ENCODE measurements at places on chromosomes 11 and 22.

GRCh38 chr11:118163494-118163893, 10.9 kb upstream of the SCN4B start:
- no peak for DNase-seq

DNA sequence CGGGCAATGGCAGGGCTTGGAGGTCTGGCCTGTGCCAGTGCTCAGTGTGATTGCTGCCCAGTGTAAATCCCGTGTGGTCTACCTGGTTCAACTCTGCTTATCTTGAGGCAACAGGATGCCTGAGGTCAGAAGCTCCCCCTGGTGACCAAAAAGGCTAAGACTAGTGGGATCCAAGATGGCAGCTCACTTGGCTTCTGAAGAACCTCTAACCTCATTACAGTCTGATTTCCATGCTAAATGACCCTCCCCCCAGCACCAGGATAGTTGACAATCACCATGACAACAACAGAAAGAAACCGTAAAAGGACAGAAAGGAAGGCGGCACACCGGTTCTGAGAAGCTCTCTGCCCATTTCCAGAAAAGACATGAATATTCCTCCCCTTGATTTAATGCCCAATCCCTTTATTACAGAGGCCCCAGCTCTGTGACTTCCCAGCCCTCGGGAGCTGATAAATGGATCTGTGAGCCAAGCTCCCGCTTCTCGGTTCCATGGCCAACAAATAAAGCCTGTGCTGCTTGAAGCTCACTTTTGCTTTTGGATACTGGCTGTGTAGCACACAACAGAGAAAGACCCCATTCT, 398.4 kb downstream of the CTTN start:
- DNase-seq = no peak

- no peak for DNase-seq
Measured at GRCh38 chr11:83284501-83285150, 1.5 kb downstream of the CCDC90B start.

DNA sequence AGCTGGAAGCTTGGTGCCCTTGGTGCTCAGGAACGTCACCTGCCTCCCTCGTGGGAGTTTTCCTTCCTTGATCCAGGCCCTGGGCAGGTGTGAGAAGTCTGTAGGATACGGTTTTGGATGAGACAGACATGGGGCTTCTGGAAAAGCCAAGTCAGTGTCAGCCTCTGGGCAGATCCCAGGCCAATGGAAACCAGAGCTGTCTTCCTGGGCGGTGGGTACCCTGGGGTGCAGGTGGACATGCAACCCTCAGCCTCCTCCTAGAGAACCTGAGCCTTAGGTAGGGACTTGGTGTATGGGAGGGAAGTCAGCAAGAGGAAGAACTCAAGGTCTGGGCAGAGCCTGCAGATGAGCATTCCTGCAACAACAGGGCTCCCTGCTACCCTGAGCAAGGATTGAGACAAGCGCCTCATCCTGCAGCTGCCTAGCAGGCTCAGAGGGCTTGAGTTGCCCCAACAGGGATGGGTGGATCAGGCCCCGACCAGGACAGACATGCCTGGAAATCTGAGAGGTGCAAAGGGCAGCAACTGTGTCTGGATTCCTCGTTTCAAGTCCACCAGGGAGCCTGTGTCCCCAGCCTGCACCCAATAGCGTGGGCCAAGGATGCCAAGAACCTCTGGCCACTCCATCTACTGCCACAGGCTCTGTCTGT, 37.6 kb upstream of the SYT13 start:
- no peak for DNase-seq

- no peak for DNase-seq
Measured at GRCh38 chr11:45259592-45259991, 26.5 kb downstream of the SYT13 start.

GRCh38 chr11:110089617-110090282, 3.4 kb upstream of the ZC3H12C start:
- no peak for DNase-seq

- DNase-seq = no peak
Measured at GRCh38 chr11:1812274-1812673, 22.5 kb upstream of the SYT8 start.

GRCh38 chr22:48783821-48784266, 1043.8 kb downstream of the BRD1 start:
- no peak for DNase-seq

DNA sequence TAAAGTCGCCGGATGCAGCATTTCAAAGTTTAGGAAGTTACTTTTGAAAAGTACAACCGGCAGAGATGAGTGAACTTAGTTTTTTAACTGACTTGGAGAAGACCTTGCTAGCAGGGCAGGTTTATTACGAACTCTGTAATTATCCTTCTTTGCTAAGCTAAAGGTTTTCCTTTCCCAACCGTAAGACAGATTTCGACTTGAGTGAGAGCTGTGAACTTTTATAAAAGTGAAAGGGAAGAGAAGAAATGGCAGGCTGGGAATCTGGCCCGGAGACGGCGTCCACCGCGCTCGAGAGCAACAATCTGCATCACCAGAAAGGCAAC, 659 bp upstream of the TEAD1 start:
- DNase-seq = no peak

GRCh38 chr11:15159085-15159484, 44.4 kb downstream of the INSC start:
- DNase-seq = no peak

DNA sequence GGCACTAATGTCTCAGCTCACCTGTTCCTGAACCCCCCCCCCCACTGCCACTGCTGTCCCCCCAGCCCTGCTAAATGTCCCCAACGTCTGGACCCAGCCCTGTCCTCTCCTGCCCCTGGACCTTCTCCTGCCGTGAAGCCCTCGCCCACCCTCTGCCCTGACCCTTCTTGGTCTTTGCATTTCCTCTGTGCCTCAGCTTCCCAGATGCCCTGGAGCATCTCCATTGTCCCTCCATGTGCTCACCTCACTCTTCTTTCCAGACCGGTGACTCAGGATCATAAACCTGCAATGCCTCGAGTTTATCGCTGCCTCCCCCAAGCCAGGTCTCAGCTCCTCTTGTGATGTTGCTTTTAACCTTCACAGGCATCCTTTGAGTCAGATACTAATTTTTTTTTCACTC, 416.4 kb downstream of the BRD1 start:
- no peak for DNase-seq

GRCh38 chr11:67357831-67358670, 4.7 kb upstream of the POLD4 start:
- DNase-seq = no peak

GRCh38 chr22:17754233-17754925, 19.9 kb downstream of the BID start:
- no peak for DNase-seq

GRCh38 chr22:49609207-49609876, 218.3 kb downstream of the BRD1 start:
- no peak for DNase-seq

- no peak for DNase-seq
Measured at GRCh38 chr11:58625826-58626460, 3.5 kb downstream of the CNTF start.

- DNase-seq = no peak
Measured at GRCh38 chr11:44532809-44533208, 32.7 kb upstream of the CD82 start.
